CD4-positive, alpha-beta T cell treated with Interleukin-4 for 4 hours (primary cell): ENCODE measurements at places on chromosomes 7 and 10.

- peak; percentile 27 for DNase-seq
These were observed 182.5 kb downstream of the SKAP2 start for GRCh38 chr7:26681819-26682418.

DNA sequence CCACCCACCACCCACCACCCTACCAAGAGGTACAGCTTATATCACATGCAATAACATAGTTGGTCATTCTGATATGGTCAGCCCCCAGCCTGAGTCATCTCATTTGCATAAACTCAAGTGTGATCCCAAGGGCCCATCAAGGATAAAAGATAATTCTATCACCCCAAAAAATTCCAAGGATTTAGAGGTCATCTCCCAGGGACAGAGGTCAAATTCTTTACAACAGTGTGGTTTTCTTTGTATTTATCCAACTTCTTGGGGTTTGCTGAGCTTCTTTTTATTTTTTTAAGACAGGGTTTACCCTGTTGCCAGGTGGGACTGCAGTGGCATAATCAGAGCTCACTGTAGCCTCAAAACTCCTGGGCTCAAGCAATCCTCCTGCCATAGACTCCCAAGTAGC is 9.4 kb upstream of the GTPBP10 start:
- no peak for DNase-seq

DNA sequence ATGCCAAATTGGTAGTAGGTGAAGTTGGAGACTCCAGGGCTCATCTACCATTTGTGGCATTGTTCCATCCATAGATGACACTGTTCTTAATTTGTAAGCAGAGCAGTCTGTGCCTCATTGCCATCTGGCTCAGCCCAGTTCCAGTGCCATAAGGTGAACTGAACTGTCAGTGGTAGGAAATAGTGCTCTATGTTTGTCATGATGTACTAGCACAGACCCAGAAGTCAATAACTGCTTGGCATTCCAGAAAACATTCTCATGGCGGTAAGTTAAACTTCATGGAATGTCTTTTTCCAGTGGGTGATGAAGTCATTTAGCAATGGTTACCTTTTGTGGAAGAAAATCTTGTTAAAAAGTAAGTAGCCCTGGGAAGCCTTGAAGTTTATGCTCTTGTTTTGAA is 302.7 kb downstream of the SUGCT start:
- no peak for DNase-seq

- no peak for DNase-seq
These were observed 20.8 kb upstream of the ALOX5 start for GRCh38 chr10:45353186-45353585.

GRCh38 chr10:71219918-71220688 is 7.7 kb downstream of the UNC5B start:
- no peak for DNase-seq

GRCh38 chr10:129879655-129880054 is 84.4 kb downstream of the EBF3 start:
- DNase-seq, result no peak

GRCh38 chr7:32673275-32673983 is 178.1 kb downstream of the AVL9 start:
- DNase-seq, result no peak

- DNase-seq, result no peak
These were observed 15.6 kb upstream of the LRRC17 start for GRCh38 chr7:102897211-102897631.

DNA sequence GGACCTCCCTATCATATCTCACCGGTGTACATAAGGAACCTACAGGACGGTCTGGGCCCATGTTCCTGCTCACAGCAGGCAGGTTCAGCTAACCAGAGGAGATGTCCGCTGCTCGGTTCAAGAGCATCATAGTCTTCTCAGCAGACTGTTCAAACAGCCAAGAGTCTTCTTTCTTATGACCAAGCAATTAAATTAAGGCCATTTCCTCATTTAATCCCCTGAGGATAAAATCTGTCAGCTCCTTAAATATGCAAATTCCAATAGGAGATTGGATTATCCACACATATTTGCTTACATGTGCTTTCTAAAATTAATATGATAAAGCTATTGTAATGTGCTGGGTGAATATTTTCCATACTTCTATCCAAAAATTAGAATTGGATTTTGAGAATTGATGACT is 59.7 kb downstream of the LMBR1 start:
- DNase-seq, result no peak

DNA sequence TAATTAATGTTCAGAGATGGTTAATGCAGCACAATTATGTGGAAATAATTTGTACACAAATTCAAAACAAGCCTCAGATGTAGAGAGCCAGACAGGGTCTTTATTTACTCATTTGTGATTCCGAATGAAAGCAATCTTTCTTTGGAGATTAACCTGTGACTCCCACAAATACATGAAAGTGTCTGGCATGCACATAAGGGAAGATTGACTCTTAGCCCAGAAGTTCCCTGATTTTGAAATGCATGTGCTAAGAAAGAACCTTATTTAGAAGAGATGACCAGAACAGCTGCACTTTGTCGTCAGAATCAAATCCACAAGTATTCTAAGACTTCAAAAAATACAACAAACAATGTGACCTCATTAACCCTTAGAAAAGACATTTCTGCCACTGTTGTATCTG is 45.1 kb downstream of the RNLS start:
- no peak for DNase-seq

DNA sequence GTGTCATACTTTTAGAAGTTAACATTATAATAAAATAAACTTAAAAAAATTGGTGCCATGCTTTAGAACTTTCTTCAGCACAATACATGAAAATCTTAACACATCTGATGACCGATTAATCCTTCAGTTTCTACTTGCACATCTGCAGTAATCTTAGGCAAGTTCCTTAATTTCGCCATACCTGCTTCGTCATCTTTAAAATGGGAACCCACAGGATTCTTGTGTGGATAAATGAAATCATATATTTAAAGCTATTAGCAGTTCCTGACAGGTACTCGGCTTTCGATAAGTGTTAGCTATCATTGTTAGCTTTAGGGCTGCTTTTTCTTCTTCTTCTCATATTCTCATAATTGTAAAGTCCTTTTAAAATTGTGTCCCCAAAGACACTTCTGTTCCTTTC is 907 bp upstream of the VPS50 start:
- DNase-seq, result no peak

DNA sequence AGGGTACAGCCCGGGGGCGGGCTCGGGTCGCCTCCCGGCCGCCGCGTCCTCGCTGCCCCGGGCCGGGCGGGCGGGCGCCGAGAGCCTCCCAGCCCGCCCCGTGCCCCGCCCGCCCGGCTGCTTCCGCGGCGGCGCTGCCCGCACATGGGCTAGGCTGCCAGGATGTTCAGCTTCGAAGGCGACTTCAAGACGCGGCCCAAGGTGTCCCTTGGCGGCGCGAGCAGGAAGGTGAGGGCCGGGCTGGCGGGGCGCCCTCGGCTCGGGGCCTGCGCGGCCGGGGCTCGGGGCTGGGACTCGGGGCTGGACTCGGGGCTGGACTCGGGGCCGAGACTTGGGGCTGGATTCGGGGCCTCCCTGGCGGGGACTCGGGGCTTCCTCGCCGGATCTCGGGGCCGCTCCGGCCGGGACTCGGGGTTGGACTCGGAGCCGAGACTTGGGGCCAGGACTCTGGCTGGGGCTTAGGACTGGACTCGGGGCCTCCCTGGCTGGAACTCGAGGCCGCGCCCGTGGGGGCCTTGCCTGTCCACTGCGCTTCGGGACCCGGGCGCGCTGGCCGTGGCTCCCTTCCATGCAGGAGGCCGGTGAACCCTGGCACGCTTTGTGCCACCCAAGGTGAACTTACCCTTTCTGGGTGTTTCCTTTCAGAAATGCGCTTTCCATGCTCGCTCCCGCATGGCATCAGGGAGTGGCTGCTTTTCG is 534 bp downstream of the UBE3C start:
- DNase-seq, result peak; percentile 55

GRCh38 chr7:79452032-79452494 is 1.4 kb downstream of the MAGI2 start:
- DNase-seq, result no peak

DNA sequence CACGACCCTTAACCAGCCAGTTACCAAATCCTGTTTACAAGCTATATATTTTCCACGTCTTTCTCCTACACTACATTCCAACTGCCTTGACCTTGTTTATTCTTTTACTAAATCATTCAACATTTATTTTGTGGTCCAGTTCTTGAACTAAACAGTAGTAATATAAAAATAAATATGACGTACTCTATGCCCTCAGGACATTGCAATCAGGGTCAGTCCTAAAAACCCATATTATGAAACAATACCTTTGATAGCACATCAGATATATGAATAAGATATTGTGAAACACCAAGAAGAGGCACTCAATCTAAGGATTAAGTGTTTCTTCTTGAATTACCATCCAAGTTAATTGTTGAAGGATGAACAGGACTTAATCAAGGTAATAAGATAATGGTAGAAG is 52.5 kb upstream of the WNT16 start:
- DNase-seq, result no peak

GRCh38 chr7:116560021-116560970 is 35.5 kb downstream of the CAV1 start:
- DNase-seq, result no peak

DNA sequence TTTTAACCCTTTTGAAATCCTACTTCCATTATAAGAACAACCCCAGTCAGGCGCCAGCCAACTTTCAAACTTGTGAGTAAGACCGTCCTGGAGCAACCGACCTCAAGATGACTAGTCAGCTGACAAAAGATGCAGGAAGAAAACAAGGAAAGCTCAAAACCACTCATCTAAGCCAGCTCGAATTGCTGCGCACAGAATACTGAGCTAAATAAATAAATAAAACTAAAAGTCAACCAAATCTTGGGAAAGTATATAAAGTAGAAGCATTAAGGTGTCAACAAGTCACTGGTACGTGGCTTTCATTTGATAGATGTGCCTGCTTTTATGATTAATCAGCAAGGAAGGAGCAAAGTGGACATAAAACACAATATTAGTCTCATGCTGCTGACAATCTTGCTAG is 1269.8 kb downstream of the XPNPEP1 start:
- no peak for DNase-seq

DNA sequence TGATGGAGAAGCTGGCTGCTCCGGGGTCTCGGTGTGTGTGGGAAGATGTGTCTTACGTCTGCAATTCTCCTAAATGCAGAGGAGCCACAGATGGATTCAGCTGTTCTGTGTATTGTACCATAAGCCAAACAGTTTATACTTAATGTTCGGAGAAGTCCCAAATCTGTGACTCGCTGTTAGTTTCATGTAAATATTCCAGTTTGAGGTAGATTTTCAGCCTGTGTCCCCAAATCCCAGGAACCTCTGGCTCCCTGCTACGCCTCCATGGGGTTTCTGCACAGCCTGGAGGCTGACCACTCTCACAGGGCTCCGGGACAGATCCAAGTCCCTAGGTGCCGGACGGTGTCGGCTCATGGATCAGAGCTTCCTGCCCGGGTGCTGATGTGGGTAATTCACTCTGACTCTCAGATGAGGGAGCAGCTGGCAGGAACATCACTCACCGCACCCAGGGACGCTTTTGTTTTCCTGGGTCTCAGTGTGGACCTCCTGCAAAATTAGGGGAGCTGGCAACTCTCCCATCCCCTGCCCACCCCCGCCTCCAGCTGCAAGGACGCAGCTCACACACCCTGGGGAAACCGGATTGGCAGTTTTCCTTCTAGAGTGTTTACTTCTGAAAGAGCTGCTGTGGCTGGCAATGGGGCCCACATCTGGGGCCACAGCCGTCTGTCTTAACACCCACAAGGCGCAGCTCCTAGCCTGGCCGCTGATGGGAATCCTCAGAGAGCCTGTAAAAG is 421.1 kb upstream of the FOXK1 start:
- no peak for DNase-seq

DNA sequence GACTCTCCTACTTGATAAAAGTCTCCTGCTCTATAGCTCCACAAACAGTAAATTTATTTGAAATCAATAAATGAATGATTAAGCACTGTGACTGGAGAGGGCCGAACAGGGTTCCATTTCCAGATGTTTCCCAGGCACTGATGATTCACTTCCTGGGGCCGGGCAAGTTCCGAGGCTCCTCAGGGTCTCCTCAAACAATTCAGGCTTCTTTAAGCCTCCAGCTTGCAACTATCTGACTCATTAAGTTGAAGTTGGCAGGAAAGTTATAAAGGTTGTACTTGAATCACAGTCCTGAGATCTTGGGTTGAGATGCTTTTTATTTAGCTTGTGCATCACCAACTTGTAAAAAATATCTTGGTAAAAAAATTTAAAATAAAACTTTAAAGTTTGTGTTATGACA is 612.9 kb downstream of the DNAJB6 start:
- no peak for DNase-seq

DNA sequence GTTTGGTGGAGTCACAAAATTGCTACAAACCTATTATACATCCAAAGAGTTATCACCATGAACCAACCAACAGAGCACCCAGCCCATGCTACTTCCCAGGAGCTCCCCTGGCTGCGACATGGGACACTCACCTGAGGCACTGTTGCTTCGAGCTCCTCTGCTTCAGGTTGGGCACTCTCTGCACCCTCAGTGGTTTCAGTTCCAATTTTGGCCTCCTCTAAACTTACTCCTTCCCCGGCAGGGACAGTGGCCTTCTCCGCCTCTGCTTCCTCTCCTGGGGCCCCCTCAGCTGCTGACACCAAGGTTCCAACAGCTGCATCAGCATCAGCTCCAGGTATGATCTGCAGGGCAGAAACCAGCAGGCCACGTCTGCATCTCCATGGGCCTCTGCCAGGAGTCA is 120.4 kb upstream of the TARP start:
- DNase-seq, result no peak

DNA sequence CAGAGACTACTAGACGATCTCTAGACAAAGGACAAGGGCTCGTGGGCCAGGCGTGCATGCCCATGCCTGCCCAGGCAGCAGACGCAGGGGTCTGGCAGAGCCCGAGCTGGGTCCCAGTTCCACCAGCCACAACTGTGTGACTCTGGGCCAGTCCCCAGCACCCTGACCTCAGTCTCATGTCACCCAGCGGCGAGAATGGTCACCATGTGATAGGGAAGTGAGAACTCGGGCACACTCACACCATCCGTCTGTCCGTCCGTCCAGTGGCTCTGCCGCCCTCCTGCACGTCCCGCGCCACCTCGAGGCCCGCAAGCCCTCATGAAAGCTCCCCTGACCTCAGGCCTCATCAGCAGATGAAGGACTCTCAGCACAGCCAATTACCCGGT is 280.0 kb downstream of the ELFN1 start:
- DNase-seq, result no peak

DNA sequence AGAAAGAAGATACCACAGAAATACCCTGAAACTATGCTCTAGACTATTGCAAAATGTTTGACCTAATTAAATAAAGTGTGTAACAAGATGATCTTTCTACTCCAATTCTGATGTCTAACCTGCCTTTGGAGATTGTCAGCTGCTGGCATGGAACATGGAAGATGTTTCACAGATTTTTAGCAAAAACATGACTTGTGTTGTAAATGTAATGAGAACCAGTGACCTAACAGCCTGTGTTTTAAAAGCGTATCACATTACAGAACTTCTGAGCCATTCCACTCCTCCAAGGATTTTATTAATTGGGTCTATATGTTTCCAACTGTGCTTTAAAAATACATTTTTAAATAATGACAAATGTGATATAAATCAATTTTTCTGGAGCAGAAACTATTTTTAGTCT is 526.3 kb upstream of the SEMA3D start:
- no peak for DNase-seq

GRCh38 chr7:29891766-29892165 is 85.5 kb downstream of the WIPF3 start:
- DNase-seq, result no peak
